ENCODE measurements at places on chromosomes 5 and 9.

GRCh38 chr9:106615118-106615889 lies 247.7 kb upstream of the ZNF462 start:
- no peak for DNase-seq

- no peak for DNase-seq
These were observed 114.7 kb downstream of the SNX18 start for GRCh38 chr5:54632131-54632701.

GRCh38 chr5:68356623-68357022 lies 141.1 kb downstream of the PIK3R1 start:
- no peak for DNase-seq

DNA sequence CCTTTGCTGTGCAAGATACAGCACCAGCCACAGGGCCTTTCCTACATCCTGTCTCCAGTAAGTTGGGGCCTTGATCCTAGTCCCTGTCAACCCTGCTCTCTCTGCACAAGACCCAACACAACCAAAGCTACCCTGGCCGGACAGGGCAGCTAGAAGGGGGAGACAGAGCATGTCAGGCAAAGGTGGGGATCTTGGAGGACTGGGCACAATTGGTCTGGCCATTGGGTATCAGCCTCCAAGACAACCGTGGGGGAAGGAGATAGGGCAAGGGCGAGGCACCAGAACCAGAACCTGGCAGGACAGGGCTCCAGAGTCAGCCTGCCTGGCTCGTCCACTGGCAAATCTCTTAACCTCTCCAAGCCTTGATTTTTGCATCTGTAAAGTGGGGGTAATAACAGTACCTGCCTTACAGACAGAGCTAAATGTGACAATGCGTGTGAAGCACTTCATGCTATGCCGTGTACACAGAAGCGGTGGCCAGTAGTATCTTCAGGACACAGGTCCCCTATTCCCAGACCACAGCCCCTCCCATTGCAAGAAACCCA lies 51.6 kb upstream of the CDKN2AIPNL start:
- DNase-seq, result no peak

- peak; percentile 19 for DNase-seq
These were observed 777 bp downstream of the ENDOG start for GRCh38 chr9:128818839-128819715.

DNA sequence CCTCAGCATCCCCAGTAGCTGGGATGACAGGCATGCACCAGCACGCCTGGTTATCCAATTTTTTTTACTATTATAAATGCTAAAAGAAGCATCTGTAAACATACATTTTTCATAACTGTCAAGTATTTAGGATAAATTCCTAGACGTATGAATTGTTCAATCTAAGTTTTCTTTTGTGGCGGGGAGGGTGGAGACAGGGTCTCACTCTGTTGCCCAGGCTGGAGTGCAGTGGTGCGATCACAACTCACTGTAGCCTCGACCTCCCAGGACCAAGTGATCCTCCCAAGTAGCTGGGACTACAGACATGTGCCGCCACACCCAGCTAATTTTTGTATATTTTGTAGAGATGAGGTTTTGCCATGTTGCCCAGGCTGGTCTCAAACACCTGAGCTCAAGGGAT lies 52.2 kb downstream of the NR6A1 start:
- no peak for DNase-seq

DNA sequence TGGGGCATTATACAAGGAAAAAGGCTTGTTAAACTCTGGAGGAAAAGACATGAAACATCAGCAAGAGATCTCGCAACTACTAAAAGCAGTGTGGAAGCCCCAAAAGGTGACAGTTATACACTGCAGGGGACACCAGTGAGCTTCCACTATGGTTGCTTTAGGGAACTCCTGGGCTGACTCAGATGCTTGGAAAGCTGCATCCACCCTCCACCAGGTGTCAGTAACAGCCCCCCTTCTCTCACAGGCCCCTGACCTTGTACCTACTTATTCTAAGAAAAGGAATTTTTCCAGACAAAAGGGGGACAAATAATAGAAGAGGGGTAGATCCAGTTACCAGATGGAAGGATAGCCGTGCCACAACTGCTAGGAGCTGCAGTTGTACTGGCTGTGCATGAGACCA lies 154.4 kb upstream of the COX7C start:
- no peak for DNase-seq

GRCh38 chr9:19057033-19057432 lies 7.8 kb downstream of the RRAGA start:
- no peak for DNase-seq

- no peak for DNase-seq
These were observed 14.7 kb downstream of the BRD8 start for GRCh38 chr5:138163721-138164120.

- no peak for DNase-seq
These were observed 169.9 kb downstream of the FANCC start for GRCh38 chr9:95147452-95148207.

DNA sequence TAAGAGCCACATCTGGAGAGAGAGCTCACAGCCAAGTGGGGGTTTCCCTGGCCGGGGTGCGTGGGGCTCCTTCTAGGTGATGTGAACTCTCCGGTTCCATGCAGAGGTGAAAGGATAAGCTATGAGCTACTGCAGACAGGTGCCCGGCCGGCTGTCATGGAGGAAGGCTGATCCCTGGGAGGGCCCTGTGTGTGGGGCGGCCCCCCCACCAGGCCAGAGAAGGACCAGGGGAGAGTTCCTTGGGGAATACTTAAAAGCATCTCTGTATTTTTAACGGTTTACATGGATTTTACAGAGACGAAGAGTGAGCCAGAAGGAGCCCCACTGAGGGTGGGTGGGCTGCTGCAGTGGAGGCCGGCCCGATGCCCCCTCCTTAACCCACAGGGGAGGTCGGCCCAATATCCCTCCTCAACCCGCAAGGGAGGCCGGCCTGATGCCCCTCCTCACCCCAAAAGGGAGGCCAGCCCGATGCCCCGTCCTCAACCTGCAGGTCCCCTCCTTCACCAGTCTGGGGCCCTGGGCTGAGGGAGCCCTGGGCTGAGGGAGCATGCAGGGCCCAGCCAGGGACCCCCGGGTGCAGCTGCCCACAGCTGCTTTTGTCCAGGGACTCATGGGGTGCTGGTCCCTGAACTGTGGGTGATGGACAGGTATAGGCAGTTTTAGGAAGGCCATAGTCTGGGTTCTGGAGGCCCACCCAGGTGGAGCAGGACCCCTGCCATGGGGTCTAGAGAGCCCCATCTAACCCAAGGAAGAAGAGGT lies 31.9 kb downstream of the MRPL36 start:
- no peak for DNase-seq

DNA sequence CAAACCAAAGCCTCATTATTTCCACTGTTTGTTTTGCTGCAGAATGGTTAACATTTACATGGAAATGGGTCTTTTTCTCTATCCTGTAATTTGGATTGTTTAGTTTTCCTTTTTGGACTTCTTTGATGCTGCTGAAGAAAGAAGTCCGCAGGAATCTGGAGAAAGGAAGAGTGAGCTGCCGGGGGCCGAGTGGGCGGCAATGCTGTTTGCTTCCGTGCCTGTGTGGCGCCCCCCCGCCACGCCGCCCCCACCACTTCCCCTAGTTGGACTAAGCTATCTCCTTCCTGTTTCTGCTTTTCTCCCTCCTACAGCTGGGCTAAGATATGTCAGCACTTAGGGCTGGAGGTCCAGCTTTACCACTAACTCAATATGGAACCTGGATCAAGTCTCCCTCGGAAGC lies 39.7 kb downstream of the ACTL7B start:
- peak; percentile 62 for DNase-seq

- no peak for DNase-seq
These were observed 59.8 kb upstream of the TBC1D9B start for GRCh38 chr5:179967489-179967888.

- DNase-seq, result no peak
These were observed 109.4 kb downstream of the PSD2 start for GRCh38 chr5:139904816-139905661.

- DNase-seq, result no peak
These were observed 17.4 kb upstream of the PTCH1 start for GRCh38 chr9:95533996-95534680.

DNA sequence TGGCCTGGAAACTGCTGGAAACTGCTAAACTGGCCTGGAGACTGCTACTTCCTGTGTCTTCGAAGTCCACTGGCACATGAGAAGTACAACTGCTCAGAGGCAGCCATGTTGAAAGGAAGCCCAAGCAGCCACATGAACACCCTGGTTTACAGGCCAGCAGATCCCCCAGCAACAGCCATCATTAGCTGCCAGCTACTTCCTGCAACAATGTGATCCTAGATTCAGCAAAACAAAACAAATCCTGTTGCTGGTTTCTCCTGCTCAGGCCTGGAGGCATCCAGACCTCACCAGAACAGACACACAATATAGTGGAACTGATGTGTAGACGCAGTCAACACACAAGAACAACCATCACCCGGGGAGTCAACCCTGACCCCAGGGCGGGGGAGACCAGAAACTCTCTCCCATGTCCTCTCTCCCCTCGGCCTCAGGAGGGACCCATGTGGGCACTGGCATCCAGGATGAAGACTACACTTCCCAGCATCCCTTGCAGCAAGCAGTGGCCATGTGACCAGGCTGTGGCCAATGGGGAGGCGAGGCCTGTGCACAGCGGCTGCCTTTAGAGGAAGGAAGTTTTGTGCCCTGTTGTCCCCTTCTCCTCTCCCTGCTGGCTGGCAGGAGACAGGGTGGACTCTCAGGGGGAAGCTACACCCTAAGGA lies 9.2 kb upstream of the LCN15 start:
- peak; percentile 61 for DNase-seq

GRCh38 chr9:83154821-83155220 lies 91.9 kb upstream of the RASEF start:
- no peak for DNase-seq

- DNase-seq, result no peak
These were observed 129.1 kb upstream of the MEF2C start for GRCh38 chr5:89011778-89012711.

GRCh38 chr9:116153765-116154333 lies at the start of gene PAPPA:
PAPPA (plus strand) TSS chr9:116153791; CDS start chr9:116154173, 382 bp downstream.
- DNase-seq, result no peak

- DNase-seq, result no peak
These were observed 30.8 kb downstream of the SMIM3 start for GRCh38 chr5:150809363-150809762.

GRCh38 chr5:149170299-149170698 lies 29.0 kb downstream of the ABLIM3 start:
- no peak for DNase-seq

DNA sequence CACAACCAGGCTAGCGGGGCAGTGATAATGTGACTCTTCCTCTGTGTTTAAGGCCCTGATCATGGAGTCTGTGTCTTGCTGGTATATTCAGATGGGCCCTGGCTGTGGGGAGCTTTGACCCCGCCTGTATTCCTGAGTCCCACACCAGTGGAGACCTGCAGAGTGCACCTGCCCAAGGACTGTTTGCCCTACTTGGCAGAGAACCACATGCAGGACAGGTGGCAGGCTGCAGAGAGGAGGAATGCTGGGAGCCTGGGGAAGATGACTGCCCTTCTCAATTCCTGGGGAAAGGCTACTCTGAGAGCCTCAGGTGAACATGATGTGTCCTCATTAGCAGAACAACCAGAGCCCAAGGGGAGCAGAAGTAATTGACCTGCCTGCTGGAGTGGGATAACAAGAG lies 36.2 kb downstream of the IARS1 start:
- no peak for DNase-seq

DNA sequence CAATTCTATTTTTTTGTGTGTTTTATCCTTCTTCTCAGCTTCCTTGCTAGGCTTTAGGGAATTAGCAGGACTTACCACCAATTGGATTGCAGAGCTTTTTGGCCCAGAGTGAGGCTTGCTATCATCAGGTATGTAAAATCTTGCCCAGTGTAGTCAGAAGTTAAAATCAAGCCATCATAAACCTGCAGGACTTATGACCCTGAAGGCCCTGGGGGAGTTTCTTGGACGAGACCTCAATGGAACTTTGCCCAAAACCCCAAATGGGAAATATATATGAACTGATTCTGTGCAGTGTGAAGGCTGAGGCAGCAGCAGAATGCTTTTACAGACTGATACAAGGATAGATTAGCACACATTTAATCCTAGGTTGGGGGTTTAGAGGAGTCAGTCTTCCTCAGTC lies 287.0 kb downstream of the SH3GL2 start:
- DNase-seq, result no peak

GRCh38 chr5:43007911-43008362 lies 32.2 kb downstream of the ANXA2R start:
- DNase-seq, result peak; percentile 88

GRCh38 chr5:6937677-6938076 lies 224.4 kb downstream of the TENT4A start:
- DNase-seq, result no peak

DNA sequence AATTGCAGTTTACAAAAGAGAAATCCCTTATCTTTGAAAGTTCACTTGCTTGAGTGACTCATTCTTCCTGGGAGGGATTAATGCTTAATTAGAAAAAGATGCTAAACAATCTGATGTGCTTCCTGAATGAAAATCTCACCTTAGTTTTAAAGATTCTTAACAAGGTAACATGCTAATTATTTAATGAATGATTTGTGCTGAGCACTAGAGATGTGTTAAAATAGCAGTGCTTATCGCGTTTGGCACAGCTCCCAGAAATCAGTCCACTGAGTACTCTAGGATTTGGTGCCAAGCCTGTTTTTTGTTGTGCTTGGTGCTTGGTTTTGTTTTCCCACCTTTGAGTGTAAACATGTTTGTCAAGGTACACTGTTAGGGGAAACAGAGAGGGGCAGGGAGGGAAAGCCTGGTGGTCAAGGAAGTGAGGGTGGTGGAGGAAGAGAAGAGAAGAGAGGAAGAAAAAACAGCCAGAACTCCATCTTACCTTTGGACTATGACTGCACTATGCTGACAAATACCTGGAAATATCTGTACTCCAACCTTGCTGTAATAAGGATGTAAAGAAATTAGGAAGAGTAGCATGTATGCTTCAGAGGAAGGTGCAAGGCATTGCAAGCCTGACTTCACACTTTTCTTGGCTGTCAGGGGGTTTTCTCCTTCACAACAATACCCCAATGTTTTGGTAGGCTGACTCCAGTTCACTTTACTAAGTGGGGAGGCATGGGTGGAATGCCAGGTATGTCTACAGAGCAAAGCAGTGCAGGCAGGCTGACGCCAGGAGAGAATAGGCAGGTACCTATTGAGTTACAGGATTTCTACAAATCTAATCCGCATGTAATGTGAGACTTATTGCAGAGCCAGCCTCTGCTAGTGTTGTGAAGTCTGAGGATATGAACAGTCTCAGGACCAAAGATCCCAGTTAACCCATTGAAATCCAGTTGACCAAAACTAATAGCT lies 157.2 kb upstream of the ISL1 start:
- no peak for DNase-seq

DNA sequence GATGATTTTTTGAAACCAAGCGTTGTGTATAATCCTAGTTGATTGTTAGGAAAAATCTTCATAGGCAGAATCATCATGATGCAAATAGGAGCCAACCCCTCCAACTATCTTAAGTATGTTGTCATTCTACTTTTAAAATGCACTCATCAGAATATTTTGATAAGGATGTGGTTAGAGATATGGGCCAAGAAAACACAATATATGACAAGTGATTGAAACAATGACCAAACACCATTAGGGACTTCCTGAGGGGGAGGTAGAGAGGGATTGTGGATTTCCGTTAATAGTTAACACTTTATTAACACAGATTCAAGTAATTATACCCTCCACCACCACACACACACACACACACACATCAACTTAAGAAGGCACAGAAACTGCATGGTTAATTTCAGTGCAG lies 143.3 kb downstream of the ARSB start:
- DNase-seq, result no peak

GRCh38 chr9:116163293-116164055 lies 9.9 kb downstream of the PAPPA start:
- no peak for DNase-seq
